Glutamatergic neuron (in vitro differentiated cells): ENCODE measurements at places on chromosomes 6 and 20.

DNA sequence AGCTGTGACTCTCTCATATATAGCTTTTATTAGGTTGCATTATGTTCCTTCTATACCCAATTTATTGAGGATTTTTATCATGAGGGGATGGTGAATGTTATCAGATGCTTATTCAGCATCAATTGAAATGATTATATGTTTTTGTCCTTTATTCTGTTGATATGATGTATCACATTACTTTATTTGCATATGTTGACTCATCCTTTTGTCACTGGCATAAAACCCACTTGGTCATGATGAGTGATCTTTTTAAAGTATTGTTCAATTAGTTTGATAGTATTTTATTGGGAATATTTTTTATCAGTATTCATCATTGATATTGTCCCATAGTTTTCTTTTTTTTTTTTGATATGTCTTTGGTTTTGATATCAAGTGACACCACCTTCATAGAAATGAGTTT lies 529.9 kb downstream of the MMUT start:
- no peak for DNase-seq

GRCh38 chr6:36331381-36331780 lies 5.3 kb downstream of the BNIP5 start:
- no peak for DNase-seq

GRCh38 chr6:104591573-104592334 lies 268.0 kb downstream of the HACE1 start:
- no peak for DNase-seq

- DNase-seq: no peak
These were observed 282.9 kb upstream of the RNF217 start for GRCh38 chr6:124679387-124679786.

GRCh38 chr20:38874460-38875174 lies 51.6 kb upstream of the FAM83D start:
- DNase-seq: no peak

GRCh38 chr6:9982215-9982614 lies 432.7 kb downstream of the TFAP2A start:
- DNase-seq: no peak

- no peak for DNase-seq
These were observed 70.3 kb upstream of the NHSL1 start for GRCh38 chr6:138569554-138569953.

DNA sequence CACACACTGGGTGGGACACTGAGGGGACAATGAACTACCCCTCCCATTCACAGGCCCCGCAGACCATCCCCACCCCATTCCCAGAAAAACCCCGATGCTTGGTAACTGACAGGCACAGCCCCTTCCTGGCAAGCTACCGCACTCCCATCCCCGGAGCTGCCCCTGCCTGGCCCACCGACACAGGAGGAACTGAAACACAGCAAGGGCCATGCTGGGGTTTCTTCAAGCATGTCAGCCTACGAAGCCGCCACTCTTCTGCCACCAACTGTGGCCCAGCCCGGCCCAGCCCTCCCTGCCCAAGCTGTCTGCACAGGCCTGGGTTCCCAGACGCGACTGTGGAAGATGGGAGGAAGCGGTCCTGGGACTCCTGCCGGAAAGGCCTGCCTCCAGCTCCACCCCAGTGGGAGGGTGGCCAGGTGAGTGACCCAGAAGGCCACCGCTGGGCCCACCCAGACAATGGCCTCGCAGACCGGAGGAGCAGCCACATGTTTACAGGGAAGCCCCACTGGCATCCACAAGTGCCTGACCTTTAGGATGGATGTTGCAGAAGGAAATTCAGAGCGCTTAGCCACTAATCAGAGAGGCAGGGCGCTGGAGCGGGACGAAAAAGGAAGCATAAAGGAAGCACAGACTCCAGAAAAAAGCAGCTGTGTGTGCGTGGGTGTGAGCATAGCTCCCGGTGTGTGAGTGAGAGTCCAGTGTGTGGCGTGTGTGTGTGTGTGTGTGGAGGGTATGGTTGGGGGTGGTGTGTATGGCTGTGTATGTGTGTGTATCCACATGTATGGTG lies 91.6 kb downstream of the PRND start:
- no peak for DNase-seq

DNA sequence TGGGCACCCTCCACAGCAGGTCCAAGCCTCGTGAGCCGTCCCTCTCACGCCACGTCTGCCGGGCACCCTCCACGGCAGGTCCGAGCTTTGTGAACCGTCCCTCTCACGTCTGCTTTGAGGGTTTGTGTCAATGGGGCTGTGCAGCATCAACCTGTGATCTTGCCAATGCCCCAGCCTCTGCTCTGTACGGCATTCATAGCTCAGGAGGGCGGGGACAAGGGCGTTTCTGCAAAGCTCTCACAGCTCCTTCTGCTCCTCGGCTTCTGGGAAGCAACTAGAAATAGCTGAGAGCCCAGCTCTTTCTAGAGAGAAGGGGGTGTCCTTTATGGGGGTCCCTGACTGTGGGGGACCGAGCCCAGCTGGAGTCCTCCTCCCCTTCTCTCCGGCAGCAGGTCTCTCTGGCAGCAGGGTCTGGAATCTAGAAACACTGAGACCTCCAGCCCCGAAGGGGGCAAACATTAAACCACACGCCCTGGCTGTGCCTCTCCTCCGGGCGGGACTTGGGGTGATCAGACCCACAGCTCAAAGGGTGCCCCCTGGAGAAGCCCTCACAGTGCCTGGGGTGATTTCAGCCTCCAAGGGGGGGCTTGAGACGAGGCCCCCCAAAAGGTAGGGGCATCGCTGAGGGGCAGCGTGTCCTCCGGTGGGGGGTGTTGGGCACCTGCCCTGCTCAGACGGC lies 41.2 kb upstream of the CHRNA4 start:
- DNase-seq: no peak

DNA sequence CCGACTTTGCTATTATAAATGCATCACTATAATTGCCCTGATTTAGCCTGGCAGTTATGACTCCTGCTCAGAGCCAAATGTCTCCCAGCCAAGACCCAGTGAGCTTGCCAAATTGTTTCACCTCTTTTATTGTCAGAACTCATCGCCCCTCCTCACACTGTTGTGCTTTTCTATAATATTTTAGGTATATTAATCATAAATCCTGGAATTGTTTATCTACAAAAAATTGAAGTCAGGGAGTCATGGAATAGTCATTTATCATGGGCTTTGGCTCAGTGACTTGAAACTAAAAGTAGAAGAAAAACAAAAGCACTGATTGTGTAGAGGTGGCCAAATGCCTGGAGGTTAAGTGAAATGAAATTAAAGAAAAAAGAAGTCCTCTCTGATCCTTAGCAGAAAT lies 85.6 kb downstream of the PFDN4 start:
- DNase-seq: no peak

DNA sequence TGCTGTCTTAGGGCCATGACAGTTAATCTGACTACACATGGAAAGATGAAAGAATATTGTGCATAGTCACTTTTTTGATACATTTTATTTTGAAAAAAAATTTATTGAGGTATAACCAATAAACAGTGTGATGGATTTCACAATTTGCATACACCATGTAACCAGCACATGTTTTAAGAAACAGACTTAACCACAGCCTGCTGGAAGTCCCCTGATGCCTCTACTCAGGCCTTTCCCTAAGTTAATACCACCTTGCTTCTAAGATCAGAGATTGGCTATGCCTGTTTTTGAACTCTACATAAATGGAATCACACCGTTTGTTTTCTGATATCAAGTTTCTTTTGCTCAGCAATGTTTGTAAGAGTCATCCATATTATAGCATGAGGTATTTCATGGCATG lies 136.3 kb downstream of the CFAP61 start:
- DNase-seq: no peak

DNA sequence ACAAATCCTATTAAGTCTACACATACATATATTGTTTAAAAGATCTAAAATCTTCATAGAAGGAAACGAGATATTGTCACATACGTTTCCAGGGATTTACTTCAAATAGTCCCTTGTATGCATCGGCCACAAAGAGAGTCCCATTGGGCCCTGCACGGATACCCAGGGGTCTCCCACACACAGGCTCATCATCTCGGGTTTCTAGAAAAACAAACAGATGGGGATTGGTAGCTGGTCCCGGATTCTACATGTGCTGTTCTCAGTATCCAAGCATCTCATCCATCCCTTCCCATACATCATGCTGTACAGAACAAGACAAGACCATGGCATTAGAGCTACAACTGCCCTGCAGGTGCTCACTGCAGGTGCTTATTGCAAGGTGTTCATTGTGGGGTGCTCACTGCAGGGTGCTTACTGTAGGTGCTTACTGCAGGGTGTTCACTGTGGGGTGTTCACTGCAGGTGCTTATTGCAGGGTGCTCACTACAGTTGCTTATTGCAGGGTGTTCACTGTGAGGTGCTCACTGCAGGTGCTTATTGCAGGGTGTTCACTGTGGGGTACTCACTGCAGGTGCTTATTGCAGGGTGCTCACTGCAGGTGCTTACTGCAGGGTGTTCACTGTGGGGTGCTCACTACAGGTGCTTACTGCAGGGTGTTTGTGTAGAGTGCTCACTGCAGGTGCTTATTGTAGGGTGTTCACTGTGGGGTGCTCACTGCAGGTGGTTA lies 21.0 kb downstream of the APMAP start:
- no peak for DNase-seq

DNA sequence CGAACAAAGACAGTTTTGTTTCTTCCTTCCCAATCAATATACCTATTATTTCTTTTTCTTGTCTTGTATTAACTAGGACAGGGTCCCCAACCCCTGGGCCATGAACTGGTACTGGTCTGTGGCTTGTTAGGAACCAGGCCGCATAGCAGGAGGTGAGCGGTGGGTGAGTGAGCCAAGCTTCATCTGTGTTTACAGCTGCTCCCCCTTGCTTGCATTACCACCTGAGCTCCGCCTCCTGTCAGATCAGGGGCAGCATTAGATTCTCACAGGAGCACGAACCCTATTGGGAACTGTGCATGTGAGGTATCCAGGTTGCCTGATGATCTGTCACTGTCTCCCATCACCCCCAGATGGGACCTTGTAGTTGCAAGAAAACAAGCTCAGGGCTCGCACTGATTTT lies 151.9 kb downstream of the CDKAL1 start:
- DNase-seq: peak; percentile 67

DNA sequence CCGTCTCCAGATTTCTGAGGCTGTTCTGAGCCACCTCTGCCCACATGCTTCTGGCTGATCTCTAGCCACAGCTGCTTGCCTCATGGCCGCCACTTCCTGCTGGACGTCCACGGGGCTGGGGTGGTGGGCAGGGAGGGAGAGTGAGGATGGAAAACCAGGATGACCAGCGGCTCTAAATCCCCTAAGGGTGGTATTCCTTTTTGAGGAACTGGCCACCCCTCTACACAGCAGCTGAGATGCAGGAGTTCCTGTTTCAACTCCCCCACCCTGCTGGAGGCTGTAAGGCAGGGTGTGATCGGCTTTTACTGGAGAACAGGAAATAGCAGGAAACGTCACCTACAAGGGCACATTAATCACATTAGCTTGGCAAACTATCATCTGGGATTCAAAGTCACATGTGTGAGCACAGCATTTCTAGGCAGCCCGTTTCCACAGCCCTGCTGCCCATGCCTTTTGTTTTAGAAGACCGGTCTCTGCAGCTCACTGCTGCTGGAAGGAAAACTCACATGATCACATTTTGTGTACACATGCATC lies 181.6 kb upstream of the ECI2 start:
- DNase-seq: no peak

- peak; percentile 62 for DNase-seq
These were observed 156.9 kb downstream of the VEGFA start for GRCh38 chr6:43926634-43927531.

DNA sequence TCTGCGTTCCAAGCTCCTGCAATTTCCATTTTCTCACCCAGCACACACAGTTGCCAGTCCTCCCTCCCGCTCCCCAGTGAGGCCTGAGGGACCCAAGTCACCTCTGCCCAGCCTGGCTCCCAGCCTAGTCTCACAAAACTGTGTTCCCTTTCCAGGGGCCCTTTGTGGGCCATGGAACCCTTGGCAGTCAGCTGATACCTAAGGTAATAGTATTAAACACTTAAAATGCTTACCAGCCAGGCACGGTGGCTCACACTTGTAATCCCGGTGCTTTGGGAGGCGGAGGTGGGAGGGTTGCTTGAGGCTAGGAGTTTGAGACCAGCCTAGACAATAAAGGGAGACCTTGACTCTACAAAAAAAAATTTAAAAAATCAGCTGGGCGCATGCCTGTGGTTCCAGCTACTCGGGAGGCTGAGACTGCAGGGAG lies 3.2 kb upstream of the RBM38 start:
- peak; percentile 9 for DNase-seq

- no peak for DNase-seq
These were observed 128.4 kb downstream of the KLHL32 start for GRCh38 chr6:97052896-97053295.

DNA sequence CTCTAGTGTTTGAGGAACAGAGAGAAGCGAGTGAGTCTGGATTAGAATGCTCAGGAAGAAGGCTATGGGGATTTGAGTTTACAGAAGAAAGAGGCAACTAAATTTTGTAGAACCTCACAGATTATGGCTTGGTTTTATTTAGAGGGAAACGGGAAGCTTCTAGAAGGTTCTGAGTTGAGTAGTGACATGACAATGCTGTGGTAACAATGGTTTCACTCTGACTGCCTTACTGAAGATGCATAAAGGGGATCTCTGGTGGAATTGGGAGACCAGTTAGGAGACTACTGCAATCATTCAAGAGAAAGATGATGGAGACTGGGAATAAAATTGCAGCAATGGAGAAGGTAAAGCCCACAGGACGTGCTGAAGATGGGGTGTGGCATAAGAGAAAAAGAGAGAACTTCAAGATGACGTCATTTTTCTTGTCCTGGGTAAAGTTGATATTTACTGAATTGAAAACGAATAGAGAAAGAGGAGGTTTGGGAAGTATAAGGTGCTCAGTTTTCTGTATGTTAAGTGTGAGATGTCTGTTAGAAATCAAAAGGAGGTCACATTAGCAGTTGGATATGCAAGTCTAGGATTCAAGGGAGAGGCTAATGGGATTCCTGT lies 710.1 kb upstream of the NRSN1 start:
- no peak for DNase-seq

DNA sequence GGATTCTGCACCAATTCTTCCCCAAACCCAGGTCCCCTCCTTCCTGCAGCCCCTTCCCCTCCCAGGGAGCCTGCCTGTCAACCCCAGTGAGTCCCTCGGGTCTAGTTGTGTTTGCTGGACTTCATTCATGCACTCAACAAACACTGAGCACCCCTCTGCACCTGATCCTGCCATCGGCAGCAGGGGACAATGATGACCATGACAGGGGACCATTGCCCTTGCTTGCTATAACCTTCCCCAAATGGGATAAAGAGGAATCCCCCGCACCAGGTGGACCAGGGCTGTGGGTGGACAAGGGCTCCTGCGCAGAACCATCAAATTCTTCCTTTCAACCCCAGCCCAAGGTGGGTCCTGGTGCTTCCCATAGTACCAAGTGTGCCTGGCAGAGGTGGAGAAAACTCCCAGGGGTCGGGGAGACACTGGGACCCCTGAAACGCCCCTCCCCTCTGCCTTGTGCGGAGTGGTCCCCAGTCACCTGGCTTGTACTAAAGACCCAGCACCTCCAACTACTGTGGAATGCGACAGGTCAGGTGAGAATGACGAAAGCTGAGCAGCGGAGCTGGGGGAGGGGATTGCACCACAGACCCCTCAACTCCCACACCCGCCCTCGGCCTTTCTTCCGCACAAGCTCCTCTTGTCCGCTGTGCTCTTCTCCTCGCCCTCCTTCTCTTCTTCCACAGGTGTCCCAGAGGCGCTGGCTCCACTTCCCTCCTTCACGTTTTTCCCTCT lies 119.9 kb upstream of the ZNF217 start:
- no peak for DNase-seq
